ENCODE measurements at places on chromosomes 2 and 18. TPM values are rescaled to one million over a fixed set of nuclear protein-coding genes. Genes with fewer than 3 reads are reported as not detected.

TDRD15 gene
- not detected for total RNA-seq

KCNJ3 gene
- not detected for total RNA-seq

DNA sequence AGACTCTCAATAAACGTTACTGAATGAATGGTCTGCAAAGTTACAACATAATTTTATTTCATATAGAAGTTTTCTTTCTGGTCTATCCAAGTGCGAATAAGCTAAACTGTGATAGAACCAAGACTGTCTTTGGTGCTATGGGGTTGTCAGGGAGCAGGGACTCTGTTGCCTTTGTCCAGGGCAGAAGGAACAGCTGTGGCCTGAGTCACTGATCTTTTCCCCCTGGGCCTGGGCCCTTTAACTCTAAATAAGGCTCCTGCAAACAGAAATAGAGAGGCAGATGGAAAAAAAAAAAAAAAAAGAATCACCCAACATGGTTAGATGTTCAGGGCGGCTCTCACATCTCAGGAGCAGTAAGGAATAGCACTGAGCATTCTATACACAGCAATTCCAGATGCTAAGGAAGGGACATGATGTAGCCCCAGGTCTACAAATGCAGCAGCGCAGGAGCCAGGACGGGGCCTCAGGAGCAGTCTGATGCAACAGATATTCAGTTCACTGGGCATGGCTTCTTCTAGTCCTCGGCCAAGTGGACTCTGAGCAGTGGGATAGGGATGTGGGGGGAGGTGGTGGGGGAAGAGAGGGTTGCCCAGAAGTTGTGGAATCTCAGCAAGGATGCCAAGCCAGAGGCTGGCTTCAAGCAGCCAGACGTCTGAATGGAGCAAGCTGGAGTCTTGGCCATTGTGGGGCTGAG, 247.1 kb upstream of the SIX2 start:
- no peak overlapping the region for H3K27ac ChIP-seq
- no peak for DNase-seq
- no peak overlapping the region for H3K4me3 ChIP-seq
- no peaks in the 10 kb centered on the region for H3K4me1 ChIP-seq

DNA sequence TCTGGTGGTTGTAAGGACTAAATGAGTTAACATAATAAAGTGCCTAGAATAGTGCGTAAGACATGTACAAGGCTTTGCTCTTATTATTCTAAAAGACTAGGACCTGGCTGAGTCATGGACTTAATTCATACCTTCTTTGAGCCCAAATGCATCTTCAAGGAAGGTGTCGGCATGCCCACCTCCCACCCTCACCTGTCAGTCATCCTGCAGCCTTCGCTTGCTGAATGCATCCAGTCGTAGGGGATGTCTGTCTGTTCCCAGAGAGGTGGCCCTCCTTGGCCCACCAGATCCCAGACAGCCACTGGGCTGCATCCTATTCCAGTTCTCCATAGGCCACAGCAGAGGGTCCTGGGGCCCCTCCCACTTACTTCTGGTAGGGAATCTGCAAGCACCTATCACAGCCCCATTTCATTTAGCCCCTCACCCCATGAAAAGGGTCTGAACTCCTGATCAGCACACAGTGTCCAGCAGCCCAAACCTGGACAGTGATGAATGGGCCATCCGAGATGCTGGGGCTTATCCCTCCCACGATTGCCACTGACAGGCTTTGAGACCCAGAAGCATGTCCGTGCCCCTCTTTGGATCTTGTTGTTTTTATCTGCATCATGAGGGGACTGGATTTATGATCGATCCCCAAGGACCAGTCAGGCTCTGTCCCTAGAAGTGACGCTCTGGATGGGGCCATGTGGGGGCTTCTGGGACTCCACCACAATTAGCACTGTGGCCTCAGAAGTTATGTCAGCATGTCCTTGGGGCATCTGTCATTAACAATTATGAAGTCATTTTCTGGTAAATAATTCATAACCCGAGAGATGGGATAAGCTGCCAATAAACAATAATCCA, 101.1 kb downstream of the KLHL29 start:
- no peak for DNase-seq
- H3K4me1 ChIP-seq = peaks cover 4% of the 10 kb centered on the region
- H3K36me3 ChIP-seq = no peaks in the 10 kb centered on the region
- H3K4me3 ChIP-seq = no peak overlapping the region
- H3K27ac ChIP-seq = no peak overlapping the region

- DNase-seq = no peak
- no peaks in the 10 kb centered on the region for H3K27me3 ChIP-seq
- no peak overlapping the region for H3K4me3 ChIP-seq
- H3K27ac ChIP-seq = no peak overlapping the region
Observed at GRCh38 chr2:182971820-182972547, 66.3 kb downstream of the NCKAP1 start.

GRCh38 chr2:226114436-226114835, 685.2 kb downstream of the IRS1 start:
- no peaks in the 10 kb centered on the region for H3K36me3 ChIP-seq
- H3K27ac ChIP-seq = no peak overlapping the region
- H3K4me3 ChIP-seq = no peak overlapping the region
- H3K27me3 ChIP-seq = no peaks in the 10 kb centered on the region

GRCh38 chr2:3449086-3449485, 69.6 kb downstream of the TRAPPC12 start:
- no peaks in the 10 kb centered on the region for H3K4me1 ChIP-seq
- H3K4me3 ChIP-seq = no peak overlapping the region
- no peak overlapping the region for H3K27ac ChIP-seq
- no peaks in the 10 kb centered on the region for H3K27me3 ChIP-seq

Measured in GM23248 (cell line).